ENCODE measurements at places on chromosomes 3 and 15.

- DNase-seq = no peak
Measured at GRCh38 chr15:77630956-77631744, 1.6 kb downstream of the LINGO1 start.

- no peak for DNase-seq
Measured at GRCh38 chr15:90326441-90326840, 25.6 kb upstream of the ZNF774 start.

DNA sequence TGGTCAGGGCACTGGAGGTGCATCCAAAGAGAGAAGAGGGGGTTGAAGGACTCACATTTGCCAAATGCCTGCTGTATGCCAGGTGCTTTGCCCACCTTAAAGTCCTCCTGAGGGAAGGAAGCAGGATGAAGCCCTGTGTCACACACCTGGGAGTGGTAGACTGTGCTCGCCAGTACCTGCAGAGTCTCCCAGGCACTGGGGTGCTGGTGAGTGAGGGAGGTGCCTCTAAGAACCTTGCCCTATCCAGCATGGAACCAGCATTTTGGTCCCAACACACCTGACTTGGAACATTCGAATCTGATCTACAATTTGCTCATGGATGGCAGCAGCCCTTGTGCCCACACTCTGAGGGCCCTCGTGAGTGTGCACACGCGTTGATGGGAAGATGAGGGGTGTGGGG lies 76.7 kb downstream of the SEC22A start:
- DNase-seq = no peak

DNA sequence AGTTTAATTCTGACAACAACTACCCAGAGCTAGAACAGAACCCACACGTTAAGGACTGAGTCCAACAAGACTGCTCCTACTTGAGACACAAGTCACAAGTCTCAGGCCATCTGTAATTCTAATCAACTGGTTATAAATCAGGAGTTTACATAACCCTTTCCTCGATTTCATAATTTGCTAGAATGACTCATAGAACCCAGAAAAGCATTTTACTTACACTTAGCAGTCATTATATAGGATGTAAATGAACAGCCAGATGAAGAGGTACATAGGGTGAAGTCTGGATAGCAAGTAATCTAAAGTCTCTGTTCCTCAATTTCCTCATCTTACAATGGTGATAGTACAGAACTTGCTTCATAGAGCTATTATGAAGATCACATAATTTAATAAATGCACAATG lies 1018.2 kb downstream of the DIPK2A start:
- DNase-seq = no peak

- no peak for DNase-seq
Measured at GRCh38 chr3:67382536-67382935, 271.9 kb downstream of the SUCLG2 start.

- DNase-seq = no peak
Measured at GRCh38 chr3:194380326-194380725, 10.8 kb upstream of the LRRC15 start.

- peak; percentile 33 for DNase-seq
Measured at GRCh38 chr3:149494022-149494758, 19.7 kb downstream of the TM4SF4 start.

DNA sequence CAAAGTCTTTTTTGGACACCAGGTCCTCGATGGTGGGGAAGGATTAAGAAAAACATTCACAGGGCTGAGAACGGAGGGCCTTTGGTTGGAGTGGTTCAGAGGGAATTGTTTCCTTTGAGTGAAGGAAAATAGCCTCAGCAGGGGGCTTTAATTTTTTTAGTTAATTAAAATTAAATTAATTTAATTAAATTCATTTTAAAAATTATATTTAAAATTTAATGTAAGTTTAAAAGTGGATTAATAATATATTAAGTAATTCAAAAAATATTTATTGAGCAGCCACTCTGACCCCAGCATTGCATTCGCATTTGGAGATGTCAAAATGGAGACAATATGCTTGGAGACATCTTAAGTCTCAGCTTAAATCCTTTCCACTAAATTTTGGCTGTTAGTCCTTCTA lies 136.7 kb downstream of the KCNH8 start:
- DNase-seq = no peak

DNA sequence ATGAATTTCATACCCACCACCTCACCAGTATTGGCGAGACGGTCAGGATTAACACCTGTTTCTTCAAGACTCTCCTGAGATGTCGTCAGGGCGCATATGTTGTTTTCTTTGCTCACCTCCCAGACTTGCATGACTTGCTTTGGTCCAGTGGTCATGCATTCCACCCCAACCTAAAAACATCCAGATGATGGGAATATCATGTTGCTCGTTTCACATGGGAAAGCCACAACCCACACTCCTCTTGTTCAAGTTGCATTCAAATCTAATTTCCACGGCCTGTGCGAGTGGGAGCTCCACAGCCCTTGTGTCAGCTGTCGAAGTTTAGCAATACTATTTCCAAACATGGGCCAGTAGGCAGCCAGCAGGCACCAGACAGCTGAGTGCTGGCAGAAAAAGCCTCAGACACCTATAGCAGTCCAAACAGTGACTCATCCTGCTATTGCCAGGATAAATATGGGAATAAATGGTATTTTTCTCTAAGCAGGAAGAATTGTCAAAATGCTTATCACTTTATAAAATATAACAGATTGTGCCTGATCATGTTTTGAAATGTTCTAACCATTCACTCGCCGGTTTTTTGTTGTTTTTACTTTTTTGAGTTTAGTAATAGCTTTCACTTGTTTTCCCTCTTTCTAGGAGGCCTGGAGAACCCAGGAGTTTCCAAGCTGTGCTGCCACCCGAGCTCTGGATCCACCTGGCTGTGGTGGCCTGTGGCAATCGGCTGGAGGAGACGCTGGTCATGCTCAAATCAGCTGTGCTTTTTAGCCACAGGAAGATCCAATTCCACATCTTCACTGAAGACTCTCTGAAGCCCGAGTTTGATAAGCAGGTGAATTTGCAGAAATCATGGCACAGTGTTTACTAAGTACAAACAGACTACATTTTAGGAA lies 20.1 kb downstream of the GXYLT2 start:
- DNase-seq = no peak

- no peak for DNase-seq
Measured at GRCh38 chr3:123104550-123104949, 37.7 kb downstream of the PDIA5 start.

GRCh38 chr3:52752045-52752660 lies 18.6 kb downstream of the NEK4 start:
- DNase-seq = no peak

GRCh38 chr3:177045767-177046166 lies 151.5 kb downstream of the TBL1XR1 start:
- no peak for DNase-seq

- DNase-seq = no peak
Measured at GRCh38 chr15:26433818-26434217, 339.0 kb downstream of the GABRB3 start.

DNA sequence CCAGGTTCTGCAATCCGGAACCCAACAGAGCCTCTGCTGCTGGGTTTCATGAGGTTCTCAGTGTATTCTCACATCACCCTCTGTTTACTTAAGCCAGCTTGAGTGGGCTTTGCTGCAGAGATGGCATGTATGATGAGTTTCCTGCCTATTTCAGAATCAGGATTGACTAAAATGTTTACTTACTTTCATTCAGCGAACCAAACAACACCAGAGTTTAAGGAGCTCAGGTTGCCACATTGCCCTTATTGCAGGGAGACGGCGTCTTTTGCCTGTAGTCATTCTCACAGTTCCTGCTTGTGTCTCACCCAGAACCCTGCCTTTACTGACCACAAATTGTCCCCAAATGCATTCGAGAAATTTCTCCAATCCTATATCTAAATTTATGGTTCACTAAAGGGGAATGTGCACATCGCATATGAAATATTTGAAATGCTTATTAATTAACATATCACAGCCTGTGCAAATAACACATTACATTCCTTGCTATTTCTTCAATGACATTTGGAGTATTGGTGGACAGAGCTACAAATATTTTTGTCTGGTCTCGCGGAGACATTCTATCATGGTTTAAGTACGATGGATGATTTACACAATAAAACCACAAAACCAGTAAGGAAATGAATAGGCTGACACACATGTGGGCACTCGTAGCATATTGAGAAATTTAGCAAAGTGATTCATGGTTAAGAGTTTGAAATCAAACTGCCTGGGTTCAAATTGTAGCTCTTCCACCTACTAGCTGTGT lies 377.2 kb upstream of the CFAP20DC start:
- no peak for DNase-seq

DNA sequence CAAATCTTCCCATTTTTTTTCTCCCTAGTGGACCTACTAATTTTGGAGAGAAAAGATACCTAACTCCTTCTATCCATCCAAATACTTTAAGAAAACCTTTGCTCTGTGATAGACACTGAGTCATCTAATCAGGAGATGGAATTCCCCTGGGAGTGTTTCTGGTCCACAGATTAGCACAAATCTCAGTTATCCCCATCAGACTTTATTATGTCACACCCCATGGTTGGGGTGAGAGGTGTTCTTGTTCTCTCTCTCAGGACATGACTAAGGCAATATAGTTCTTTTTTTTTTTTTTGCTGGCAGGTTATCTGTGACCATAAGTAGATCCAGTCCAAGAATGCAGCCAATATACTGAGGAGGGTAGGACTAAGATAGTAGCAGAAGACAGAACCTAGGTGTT lies 15.8 kb downstream of the SLC9A9 start:
- no peak for DNase-seq

GRCh38 chr3:33883951-33884561 lies 85.6 kb downstream of the PDCD6IP start:
- DNase-seq = peak; percentile 74

DNA sequence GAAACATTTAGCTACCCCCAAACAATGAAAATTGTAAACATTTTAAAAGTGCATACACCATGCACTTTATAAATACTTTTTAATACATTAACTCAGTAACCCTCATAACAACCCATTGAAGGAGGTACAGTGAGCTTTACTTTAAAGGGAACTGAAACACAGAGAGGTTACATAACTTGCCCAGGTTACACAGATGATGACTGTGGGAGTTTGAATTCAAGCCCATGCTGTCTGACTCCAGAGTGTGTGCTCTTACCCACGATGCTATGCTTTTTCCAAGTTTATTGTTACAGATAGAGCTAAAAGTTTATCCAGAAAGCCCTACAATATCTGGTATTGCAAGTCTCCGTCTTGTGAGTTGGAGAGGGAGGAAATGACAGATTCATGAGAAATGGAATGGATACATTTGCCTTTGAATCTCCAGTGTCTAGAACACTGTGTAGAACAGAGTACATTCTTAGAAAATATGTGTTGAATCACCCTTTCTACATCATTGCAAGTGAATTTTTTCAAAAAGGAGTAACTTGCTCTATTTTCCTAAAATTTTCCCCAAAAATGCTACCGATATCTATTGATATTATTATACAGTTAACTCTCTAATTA lies 428.3 kb downstream of the NAALADL2 start:
- no peak for DNase-seq

GRCh38 chr15:32844118-32844711 lies 126.4 kb downstream of the GREM1 start:
- DNase-seq = peak; percentile 28

DNA sequence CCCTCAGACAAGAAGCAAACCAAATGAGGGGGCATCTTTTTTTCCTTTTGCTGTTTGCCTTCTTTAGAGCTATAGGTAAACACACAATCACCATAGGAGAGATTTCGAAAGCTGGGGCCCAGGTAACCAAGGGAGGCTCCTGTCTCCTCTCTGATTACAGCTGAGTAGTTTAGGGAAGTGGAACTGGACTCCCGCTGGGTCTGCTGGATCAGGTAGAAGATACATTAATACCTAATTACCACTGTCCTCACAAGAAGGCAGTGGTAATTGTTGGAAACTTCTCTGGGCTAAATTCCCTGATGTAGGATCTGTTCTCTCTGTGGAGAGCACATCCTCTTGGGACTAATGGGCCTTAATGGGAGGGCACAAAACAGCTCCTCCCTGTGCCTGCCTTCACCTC lies 32.7 kb downstream of the HDC start:
- DNase-seq = no peak

DNA sequence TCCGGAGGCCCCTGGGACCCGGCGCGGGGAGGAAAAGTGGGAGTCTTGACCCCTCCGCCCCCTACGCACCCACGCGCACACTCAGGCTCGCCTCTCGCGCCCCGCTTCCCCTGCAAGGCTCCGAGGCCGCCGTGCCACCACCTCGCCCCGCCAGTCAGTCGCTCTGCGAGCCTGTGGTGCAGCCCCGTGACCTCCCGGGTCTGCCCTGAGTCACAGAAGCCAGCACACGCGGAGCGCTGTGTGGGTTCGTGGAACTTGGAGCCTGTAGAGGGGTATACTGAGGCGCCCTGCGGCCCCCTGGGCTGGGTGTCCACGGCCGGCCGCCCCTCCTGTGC lies 380 bp upstream of the ALS2CL start:
- no peak for DNase-seq

DNA sequence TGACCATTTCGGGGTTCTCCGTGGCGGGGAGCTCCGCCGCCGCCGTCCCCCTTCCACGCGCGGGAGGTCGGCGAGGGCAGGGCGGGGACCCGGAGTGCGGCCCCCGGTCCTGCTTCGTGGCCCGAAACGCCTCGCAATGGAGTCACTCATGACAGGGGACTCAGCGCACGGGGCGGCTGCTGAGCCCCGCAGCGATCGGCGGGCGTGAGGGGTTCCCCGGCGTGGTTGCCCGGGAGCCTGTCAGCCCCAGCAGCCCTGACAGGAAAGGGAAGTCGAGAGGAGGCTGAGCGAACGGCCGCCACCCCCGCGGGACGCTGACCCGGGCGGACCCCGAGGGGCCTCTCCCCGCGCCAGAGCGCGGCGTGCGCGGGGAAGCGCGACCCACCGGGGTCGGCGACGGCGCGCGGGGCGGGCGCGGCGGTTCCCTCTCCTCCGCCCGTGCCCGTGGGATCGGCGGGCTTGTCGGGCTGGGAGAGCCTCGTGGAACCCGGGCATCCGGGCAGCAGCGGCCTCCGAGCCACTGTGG lies 564 bp upstream of the PIGZ start:
- no peak for DNase-seq

DNA sequence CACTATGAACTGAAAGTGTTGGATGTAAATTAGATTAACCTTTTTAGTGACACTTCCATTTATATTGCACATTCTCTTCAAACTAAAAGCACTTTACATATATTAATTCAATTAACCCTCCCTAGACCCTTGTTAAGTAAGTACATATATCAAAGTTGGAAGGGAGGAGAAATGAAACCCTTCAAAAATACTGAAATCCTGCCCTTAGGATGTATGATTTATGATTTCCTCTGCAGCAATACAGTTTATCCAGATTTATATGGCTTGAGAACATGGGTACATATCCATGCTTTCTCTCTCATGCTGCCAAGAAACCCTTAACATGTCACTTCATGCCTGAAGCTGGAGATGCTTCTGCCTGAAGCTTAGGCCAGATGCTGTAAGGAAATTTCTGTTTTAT lies 11.0 kb downstream of the CLSTN2 start:
- DNase-seq = no peak

Measured in SK-N-DZ (cell line).